T-helper 17 cell (primary cell): ENCODE measurements at places on chromosomes 13 and 19.

DNA sequence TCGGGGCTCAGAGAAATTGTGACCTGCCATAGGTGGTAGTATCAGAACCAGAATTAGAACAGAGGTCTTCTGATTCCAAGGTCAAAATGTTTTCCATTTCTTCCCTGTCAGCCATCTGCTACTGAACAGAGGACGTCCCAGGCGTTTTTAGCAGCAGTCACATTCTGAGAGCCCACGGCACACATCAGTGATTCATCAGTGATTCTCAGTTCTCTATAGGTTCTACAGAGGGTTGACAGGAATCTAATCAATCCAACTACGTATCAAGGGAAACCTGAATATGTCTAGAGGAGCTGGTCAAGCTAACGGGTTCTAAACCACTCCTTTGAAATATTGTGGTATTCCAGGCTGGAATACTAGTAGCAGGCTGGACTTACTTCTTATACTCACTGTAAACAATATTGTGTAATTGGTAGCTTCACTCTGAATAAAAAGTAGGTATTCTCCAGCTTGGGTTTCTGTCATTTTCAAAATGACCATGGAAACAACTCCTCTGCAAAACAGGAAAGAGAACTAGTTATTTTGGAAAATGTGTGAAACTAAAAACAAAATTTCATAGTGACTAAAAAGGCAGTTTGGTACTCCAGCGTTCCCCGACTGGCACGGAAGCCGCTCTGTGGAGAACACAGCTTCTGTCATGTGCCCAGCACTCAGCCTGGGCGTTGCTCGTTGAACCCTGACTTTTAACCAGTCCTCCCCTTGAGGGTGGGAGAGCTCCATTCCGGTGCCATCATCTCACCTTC is 43.2 kb downstream of the FLT3 start:
- no peak for DNase-seq

GRCh38 chr19:47241919-47242577 is 11.0 kb upstream of the BBC3 start:
- DNase-seq, result no peak

DNA sequence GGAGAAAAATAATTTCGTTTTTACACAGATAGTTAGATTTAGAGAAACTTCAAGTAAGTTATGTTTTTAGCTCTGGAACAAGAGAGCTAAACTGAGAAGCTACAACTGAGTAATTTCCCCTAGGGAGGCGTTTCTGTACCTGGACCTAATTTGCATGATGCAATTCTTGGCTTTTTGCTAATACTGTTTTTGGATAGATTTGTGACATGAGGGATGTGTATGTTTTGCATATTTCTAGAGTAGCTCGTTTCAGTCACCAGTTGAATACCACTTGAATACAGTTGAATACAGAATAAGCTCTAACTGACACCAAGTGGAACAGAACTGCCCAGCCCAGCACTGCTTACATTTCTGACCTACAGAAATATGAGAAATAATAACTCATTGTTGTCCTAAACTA is 1227.9 kb upstream of the SPRY2 start:
- DNase-seq, result no peak

- no peak for DNase-seq
Measured at GRCh38 chr19:1161716-1162115, 12.4 kb downstream of the SBNO2 start.

DNA sequence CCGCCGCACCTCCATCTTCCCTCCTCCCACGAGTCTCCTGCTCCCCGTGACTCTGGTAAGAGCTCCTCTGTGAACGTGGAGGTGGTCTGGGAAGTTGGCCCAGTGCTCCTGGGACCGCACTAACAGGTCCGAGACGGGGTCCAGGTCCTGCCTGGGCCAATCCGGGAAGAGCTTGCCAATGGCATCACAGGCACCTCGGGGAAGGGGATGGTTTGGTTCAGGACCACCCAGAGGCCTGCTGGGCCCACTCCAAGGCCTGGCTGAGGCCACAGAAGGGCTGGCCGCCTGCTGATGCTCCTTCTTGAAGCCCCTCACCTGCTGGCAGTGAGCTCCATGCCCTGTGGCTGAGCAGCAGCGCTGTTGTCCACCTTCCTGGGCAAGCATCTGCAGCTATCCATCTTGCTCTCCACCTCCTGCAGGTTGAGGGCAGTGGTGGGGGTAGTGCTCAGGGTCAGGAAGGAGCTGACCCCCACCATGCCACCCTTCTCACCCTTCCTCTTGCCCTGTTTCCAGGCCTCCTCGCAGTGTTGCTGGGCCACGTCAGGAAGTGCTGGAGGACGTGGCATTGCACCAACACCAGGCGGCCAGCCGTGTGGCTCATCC is 41.2 kb upstream of the TPM4 start:
- DNase-seq, result no peak

GRCh38 chr19:41958367-41959055 is 610 bp downstream of the RABAC1 start:
- DNase-seq, result peak; percentile 70

GRCh38 chr19:35271546-35271945 is 2.8 kb downstream of the USF2 start:
- DNase-seq, result no peak

DNA sequence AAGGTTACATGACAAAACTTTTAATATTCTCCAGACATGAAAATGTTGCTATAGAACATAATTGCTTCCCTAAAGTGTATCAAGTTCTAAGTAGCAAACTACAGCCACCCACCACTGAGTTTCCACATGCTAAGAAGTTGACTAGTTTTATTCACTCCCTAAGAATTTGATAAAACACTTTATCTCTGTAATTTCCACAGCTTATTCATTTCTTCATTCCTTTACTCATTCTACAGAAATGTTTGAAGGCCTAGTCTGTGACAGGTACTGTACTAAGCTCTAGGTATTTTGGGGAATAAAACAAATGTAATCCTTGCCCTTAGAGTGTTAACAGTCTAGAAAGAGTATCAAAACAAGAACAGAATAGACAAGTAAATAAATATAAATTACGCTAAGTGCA is 101.8 kb upstream of the DIAPH3 start:
- no peak for DNase-seq

- peak; percentile 84 for DNase-seq
Measured at GRCh38 chr19:29672933-29673336, 7.7 kb downstream of the PLEKHF1 start.

DNA sequence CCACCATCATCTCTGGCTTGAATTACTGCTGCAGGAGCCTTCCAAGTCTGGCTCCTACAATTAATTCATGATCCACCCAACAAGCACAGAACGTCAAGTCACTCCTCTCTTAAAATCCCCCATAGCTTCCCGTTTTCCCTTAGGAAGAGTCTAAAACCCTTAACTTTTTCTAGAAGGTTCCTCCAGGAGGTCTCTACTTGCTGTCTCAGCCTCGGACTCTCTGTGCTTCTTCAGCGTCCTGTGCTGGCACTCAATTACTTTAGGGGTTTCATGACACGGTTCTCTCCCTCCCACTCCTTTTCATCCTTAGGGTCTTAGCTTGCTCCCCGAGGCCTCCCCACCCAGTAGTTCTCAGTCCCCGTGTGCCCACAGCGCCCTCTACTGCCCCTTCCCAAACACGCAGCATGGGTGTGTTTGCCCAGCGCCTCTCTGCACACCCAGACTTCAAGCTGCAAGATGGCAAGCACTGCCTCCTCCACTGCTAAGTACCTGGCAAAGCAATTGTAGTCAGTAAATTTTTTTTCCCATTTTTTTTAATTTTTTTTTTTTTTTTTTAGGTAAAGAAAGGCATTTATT is 25.8 kb upstream of the MAP3K10 start:
- DNase-seq, result peak; percentile 12

- DNase-seq, result peak; percentile 22
Measured at GRCh38 chr19:41774515-41774980, 19.2 kb downstream of the CEACAM6 start.

DNA sequence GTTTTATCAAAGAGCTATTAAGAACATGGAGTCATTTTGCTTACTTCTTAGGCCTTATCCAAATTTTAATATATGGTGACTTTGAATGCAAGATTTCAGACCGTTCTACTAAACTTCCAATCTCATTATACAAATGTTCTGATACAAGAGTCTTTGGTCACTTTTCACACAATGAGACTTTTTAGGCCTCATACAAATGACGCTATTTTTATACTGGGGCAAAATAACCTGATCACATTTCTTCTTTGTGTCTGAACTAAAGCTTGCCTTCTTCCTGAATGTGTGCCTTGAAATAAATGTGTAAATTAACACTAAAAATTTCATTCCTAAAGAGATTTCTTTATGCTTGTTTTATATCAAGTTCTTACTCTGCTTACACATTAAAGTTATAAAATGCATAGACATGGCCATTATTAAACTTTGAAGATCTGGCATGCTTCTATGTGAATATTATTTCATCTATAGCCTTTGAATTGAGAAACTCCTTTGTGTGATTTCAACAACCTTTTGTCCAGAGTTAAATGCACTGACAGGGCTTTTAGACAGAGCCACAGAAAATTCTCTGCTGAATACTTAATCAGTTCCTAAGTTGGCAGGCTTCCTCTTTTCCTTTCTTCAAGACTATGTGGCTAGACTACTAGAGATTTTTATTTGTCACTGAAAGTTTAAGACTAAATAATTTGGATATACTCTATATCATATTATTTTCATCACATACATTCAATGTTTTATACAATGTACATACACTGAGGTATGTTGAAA is 86.1 kb downstream of the EDNRB start:
- DNase-seq, result no peak

DNA sequence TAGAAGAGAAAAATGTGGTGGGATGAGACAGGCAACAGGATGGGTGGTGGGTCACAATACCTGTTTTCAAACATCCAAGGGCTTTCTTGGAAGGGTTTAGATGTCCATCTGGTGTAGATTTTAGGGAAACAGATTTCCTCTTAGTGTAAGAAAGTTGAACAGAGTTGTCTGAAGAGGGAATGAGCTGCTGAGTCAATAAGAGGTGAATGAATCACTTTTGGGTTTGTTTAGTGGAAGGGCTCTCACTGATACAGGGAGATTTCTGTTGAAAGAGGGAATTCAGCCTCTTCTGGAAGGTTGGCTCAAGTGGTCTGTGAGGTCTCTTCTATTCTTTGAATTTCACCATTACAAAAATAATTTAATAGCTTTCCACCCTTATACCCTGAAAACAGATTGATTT is 54.6 kb downstream of the LACC1 start:
- no peak for DNase-seq

DNA sequence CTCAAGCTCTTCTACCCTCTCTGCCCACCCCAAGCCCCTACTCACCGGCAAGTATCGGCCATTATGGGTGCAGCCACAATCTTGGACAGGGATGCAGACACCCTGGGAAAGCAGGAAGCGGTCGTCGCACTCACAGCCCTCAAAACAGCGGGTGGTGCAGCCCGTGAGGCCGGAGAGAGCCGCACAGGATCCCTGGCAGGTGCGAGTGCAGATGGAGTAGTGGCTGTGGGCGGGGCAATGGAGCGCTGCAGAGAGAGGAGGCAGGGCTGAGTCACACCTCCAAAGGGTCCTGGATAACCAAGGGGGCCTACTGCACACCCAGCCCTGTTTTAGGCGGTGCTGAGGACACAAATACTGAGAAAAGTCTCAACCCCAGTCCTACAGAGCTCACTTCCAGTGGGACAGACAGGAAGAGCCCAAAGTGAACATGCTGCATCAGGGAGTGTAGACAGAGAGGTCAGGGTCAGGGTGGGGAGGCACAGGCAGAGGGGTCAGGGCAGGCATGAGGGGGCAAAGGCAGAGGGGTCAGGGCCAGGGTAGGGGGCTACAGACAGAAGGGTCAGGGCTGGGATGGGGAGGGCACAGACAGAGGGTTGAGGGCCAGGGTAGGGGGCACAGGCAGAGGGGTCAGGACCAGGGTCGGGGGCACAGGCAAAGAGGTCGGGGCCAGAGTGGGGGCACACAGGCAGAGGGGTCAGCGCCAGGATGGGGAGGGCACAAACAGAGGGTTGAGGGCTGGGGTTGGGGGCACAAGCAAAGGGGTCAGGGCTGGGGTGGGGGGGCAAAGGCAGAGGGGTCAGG is 24.2 kb upstream of the FBL start:
- DNase-seq, result no peak

DNA sequence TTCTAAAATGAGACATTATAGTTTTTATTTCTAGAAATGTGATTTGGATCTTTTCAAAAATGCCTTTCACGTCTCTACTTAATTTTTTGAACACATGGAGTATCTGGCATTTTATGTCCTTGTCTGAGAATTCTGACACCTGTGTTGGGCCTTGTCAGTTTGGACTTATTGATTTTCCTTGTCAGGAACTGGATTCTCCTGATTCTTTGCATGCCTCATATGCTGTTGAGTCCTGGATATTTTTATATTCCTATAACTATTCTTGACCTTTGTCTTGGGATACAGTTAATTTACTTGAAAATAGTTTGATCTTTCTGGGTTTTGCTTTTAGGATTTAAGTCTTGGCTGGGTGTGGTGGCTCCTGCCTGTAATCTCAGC is 10.3 kb downstream of the ADPRHL1 start:
- DNase-seq, result no peak

- DNase-seq, result no peak
Measured at GRCh38 chr19:21256722-21257121, 72.5 kb downstream of the ZNF708 start.

GRCh38 chr19:51203916-51204315 is 21.0 kb upstream of the CD33 start:
- no peak for DNase-seq

DNA sequence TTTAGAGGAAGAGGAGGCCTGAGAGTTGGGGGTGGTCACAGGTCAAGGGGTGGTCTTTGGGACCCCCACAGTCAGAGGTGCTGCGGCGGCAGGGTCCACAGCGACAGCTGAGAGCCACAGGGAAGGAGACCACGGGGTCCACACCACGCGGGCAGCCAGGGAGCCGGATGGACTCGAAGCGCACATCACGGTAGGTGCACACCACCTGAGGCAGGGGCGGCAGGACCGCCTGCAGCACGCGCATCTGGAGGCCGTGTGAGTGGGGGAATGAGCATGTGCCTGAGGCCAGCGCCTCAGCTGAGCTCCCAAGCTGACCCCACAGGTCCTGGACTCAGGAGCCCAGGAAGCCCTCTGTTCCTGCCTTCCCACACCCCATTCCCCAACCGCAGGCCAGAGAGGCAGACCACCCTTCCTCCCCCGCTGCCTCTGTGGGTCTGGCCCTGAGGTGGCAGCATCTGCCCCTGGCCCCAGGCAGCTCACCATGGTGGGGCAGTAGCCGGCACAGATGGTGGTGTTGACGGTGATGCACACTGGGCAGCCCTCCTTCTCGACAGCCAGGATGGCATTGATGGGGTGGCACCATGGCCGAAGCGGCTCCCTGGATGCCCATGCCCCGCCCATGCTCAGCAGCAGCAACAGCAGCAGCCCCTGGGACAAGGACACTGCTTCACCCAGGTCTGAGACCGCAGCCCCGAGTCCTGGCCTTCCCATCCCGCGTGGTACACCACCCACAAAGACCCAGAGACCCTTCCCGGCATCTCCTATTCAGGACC is 638 bp downstream of the LHB start:
- no peak for DNase-seq
